Eye (tissue), 1 donor: ENCODE measurements at places on chromosomes 11 and 22.

GRCh38 chr11:120031612-120032600 lies 106.0 kb downstream of the TRIM29 start:
- DNase-seq, result no peak

DNA sequence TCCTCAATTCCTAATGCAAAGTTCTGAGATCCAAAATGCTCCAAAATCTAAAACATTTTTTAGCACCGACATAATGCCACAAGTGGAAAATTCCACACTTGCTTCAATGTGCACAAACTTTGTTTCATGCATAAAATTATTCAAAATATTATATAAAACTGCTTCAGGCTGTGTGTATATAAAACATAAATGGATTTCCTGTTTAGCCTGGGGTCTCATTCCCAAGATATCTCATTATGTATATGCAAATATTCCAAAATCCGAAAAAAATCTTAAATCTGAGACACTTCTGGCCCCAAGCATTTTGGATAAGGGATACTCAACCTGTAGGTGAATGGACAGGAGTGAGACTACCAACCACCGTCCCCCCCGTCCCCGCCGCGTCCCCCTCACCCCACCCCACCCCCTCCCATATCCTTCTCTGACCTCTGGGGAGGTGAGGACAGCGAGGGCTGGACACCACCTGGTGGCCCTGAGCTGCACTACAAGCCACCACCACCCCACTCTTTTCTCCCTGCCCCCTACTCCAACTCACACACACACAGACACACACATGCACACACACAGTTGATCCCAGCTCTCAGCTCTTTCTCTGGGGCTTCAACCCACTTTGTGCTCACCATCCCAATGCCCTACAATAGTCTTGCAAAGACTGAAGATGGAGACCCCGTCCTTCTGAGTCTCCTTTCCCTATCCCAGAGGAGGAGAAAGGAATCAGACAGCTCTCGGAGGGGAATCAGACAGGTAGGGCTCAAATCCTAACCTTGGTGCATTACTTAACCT lies 101.0 kb downstream of the PDE2A start:
- DNase-seq, result peak; percentile 60

GRCh38 chr11:120034176-120034875 lies 103.6 kb downstream of the TRIM29 start:
- no peak for DNase-seq

DNA sequence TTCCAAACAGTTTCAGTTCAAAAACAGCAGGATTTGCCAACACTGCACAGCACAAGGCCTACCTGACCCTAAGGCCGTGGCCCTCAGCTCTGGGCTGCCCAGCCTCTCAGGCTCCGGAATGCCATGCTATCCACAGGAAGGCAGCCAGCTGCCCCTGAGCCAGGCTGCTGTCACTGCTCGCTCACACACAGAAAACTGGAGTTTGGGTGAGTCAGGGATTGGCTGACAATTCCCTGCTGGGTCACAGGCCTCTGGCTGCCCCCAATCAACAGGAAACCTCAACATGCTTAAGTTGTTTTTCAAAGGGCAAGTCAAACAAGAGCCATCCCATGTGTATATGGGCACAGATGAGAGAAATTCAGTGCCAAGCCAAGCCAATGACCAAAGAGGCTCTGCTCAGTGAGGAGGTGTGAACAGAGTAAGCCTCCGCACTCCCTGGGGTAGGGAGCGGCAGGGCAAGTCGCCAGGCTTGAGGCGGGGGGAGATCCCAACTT lies 50.2 kb downstream of the RPL27A start:
- DNase-seq, result no peak

DNA sequence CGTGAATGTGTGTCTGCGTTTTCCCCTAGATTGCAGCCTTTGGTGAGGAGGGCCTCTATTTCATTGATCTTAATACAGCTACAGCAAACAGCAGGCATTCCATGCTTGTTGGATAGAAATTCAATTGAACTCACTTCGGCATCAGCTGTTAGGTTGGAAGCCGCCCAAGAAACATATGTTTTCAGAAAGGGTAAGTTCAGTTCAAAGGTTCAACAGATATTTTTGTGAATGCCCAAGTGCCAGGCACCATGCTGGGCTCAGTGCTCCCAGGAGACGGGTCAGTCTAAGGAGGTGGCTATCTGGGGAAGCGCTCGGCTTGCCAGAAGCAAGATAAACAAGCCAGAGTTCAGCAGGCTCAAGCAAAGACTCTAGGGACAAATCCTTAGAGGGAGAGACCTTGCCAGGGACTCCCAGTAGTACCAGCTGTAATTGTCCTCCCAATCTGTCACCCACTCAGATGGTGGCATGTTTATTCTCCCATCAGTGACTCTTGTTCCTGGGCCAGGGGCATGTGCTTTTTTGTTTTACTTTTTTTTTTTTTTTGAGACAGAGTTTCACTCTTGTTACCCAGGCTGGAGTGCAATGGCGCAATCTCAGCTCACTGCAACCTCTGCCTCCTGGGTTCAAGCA lies 64.5 kb upstream of the LARGE1 start:
- DNase-seq, result peak; percentile 30

DNA sequence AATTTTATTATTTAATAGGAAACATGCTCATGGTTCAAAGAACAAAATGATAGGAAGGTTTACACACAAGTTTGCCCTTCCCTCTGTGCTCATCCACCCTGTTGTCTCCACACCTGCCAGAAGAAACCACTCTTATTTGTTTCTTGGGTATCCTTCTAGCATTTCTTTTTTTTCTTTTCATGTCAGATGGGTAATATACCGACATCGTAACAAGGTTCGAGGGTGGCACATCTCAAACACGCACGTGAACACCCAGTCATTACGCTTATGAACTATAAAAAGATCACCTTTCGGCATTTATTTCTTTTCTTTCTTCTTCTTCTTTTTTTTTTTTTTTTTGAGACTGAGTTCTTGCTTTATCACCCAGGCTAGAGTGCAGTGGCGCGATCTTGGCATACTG lies 70.5 kb downstream of the UBASH3B start:
- no peak for DNase-seq

- DNase-seq, result no peak
These were observed 94.6 kb upstream of the ANO1 start for GRCh38 chr11:69983571-69983877.

DNA sequence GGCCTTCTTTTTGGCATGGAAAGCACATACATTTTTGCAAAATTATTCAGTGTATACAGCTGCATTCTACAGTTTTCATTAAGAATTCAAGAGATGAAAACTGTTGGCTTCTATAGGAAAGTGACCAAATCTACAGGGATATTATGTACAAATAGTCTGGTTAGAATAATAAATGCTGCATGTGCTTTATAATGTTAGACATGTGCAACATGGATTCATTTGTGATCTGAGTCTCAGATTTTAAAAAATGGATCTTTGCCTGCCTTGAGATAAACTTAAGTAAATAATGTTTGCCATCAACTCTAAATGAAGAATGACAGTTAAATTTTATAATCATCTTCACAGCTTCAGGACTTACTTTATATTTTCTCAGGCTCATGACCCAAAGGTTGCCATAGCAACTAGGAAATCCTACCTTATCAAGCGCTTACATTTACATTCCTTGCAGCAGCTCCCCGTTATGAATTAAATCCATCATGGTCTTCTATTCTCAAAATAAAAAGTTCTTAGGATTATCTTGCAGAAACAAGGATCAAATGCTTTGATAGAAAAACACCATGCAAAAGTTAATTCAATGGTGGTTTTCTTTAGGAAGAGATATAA lies 200.2 kb downstream of the CADM1 start:
- peak; percentile 61 for DNase-seq

DNA sequence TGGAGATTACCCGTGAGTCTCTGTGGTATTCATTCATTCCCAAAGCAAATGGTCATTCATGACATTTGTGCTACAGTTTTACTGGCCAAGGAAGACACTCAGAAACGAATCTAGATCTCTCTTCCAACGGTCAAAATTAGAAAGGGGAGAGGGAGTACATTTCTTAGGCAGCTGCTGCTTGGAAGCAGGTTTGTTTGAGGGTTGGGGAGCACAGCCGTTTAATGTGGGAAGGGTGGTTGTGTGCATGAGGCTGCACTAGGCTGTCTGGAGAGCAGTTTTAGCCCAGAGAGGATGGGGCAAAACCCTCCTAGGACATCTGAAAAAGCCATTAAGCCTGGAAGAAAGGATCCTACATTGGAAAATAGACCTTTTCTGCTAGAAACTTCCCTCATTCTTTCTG lies 29.7 kb upstream of the TIMP3 start:
- DNase-seq, result no peak

DNA sequence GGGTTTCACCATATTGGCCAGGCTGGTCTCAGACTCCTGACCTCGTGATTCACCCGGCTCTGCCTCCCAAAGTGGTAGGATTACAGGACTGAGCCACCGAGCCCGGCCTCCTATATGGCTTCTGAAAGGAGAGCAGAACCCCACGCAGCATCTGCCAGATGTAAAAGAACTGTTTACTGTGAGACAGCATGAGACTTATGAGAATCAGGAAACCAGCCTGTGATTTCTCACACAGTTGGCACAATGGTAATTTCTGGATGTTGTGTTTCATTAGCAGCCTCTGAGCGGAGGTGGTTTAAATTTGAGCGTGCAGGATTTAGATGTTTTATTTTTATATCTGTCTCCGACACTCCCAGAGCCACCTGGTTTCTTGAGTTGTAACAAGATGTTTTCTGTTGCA lies 33.8 kb downstream of the CEP164 start:
- no peak for DNase-seq

DNA sequence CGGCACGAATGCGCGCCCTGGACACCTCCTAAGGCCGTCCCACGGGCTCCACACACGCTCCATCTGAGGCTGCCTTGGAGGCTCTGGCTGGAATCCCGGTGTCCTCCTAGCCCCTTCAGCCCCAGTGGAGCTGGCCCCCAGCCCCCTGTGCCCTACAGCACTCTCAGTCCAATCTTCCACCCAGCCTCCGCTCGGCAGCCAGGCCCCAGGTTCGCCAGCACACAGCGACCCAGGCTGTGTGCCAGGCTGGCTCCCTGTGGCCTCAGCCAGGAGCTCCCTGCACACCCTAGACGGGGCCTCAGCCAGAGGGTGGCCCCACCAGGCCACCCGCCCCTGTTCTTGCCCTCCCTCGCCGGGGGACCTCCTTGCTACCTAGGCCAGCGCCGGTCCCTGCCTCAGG lies 18.6 kb downstream of the MOB2 start:
- no peak for DNase-seq

GRCh38 chr22:39294571-39295468 lies 24.6 kb downstream of the RPL3 start:
- DNase-seq, result no peak

DNA sequence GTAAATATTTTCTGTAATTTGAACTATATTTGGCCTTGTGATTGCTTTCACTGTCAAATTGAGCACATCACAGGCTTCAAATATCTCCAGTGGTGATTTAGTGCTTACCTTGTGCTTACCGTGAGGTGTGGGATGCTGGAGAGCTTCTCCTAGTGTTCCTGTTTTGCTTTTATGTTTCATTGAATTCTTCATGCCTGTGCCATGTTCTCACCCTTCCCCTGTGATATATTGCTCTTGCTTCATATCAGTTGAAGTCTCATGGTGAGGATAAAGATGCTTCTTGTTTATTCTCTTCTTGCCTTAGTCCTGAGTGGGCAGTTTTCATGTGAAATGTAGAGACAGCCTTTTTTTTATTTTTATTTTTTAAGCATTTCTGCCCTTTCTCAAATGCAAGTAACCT lies 198.0 kb upstream of the PDGFD start:
- DNase-seq, result no peak

DNA sequence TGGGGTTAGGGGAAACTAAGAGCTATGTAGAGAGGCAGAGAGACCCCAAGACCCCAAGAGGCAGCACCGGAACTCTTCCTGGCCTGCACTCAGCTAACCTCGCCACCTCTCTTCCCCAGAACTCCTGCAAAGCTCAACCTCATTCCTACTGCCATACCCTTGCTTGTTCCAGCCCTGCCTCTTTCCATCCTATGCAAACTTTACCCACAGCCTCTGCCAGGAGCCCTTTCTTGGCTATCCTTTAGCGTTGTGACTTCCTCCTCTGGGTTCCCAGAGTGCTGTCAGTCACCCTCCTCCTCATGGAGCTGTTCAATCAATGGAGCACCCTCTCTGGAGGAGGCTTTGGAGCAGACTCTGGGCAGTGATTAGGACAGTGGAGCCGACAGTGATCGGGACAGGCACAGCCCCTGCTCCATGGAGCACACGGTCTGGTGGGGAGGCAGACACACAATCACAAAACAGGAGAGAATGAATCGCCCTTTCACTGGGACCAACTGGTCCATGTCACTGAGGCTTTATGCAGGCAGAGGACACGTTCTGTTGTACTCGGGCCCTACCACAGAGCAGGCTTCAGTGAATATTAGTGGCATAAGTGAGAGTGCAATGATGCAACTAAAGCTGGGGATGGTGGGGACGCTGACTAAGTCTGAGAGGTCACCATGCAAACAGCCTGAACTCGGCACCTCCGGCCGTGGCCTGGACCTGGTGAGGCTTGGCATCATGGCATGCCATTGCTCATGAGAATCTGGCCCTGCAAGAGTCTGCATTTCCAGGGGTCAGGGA lies 24.6 kb upstream of the P2RY2 start:
- DNase-seq, result no peak

- DNase-seq, result no peak
These were observed 59.7 kb downstream of the SPON1 start for GRCh38 chr11:14022251-14022650.

GRCh38 chr22:43479962-43480361 lies 68.1 kb downstream of the MPPED1 start:
- DNase-seq, result no peak

DNA sequence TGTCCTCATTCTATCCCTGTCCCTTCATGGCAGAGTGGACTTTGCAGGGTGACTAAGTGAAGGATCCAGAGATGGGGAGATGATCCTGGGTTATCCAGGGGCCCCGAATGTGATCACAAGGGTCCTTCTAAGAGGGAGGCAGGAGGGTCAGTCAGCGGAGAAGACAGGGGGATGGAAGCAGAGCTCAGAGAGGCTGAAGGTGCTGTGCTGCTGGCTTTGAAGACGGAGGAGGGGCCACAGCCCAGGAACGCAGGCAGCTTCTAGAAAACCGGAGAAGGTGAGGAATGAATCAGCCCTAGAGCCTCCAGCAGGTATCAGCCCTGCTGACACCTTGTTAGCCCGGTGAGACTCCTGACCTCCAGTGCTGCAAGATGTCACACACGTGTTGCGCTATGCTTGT lies 63.7 kb downstream of the CDKN1C start:
- DNase-seq, result no peak

- DNase-seq, result no peak
These were observed 3.2 kb downstream of the TUBA8 start for GRCh38 chr22:18113680-18114394.

- no peak for DNase-seq
These were observed 64.7 kb downstream of the MTNR1B start for GRCh38 chr11:93034031-93034722.

- DNase-seq, result no peak
These were observed 2.6 kb upstream of the SART1 start for GRCh38 chr11:65958774-65959420.

- no peak for DNase-seq
These were observed 115.8 kb upstream of the THY1 start for GRCh38 chr11:119538753-119539152.

DNA sequence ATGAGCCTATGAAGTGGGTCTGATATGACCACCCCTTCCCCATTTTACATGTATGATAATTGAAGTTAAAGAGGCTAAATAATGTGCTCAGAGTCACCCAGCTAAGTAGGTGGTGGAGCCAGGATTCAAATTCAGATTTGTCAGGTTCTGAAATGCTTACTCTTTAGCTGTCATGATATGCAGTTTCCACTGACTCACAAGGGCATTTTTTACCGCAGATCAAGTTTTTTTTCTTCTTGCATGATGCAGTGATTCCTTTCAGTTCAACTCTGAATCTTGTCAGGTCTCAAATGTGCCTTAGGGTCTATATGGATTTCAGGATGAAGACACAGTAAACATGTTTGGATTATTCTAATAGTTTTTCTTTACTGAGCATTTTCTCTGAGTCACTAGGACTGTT lies 12.6 kb upstream of the TRIM44 start:
- DNase-seq, result no peak

GRCh38 chr11:133337951-133338418 lies 194.3 kb downstream of the OPCML start:
- DNase-seq, result no peak
